A172 (cell line): ENCODE measurements at places on chromosomes 16 and 17.

- DNase-seq = no peak
Observed at GRCh38 chr16:86380030-86380429, 130.3 kb upstream of the FOXF1 start.

DNA sequence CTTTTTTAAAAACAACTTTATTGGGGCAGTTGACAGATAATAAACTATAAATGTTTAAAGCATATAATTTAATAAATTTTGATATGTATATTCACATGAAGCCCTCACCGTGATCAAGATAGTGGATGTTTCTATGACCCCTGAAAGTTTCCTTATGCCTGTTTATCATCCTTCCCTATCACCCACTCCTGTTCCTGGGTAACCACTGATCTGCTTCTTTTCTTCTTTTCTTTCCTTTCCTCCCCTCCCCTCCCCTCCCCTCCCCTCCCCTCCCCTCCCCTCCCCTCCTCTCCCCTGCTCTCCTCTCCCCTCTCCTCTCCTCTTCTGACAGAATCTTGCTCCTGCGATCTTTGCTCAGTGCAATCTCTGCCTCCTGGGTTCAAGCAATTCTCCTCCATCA lies 193.7 kb upstream of the CDH13 start:
- DNase-seq = no peak

- DNase-seq = peak; percentile 60
Observed at GRCh38 chr17:44636562-44636961, 19.7 kb upstream of the MEIOC start.

GRCh38 chr17:4560421-4560820 lies at the start of gene GGT6:
TSS of gene GGT6 (minus strand) at chr17:4560577. CDS start at chr17:4560521, 56 bp downstream.
- no peak for DNase-seq

DNA sequence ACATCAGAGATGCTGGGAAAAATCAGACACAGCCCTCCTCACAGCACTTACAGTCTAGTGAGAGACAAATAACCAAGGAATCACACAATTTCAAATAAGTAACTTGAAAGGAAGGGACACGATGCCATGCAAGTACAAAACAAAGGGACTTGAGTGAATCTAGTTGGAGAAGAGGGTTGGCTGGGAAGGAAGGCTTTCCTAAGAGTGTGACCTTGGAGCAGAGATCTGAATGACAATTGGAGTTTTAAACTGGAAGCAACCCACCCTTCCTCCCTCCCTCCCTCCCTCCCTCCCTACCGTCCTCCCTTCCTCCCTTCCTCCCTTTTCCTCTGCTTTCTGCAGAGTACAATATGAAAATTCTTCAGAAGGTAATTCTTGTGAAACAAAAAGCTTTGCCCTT lies 31.1 kb downstream of the ADAMTS18 start:
- no peak for DNase-seq

DNA sequence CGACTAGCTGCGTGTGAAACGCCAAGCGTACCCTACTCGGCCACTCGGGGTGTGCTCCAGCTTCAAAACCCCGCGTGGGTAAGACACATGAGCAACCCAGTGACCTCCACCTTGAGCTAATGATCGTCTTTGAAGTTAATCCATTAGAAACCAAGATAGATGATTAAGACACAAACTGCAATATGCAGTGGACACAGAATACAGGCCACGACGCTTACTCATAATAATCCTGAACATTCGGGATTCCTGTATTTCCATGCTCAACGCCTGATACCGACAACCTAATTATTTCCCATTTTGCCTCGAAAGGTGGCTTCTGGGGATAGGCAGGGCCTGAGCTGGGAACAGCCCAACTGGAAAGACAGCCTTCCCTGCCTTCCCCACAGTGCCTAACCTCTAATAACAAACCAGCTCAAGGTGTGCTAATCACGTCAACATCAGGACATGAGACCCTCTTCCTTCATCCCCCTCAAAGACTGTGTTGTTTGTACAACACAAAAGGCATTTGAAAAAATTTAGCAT lies 504 bp upstream of the COPRS start:
- DNase-seq = no peak

GRCh38 chr17:2972749-2973148 lies 90.7 kb downstream of the OR1D5 start:
- DNase-seq = no peak

DNA sequence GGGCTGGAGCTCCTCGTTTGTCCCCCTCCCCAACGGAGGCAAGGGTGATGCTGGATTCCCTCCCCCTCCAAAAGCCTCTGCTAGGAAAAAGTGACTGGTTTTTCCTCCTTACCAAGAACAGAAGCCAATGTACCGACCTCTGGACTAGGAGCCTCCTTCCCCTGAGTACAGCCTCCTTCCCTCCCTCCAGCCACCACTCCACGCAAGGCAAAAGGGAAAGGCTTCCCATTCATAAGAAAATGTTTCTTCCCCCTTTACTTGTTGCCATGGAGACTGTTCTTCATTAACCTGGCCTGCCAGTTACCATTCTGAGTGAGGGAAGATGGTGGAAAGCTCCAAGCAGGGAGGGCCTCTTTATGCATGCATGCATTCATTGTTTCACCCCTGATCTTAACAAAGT lies 4.3 kb upstream of the PIMREG start:
- DNase-seq = no peak

- no peak for DNase-seq
Observed at GRCh38 chr16:49674990-49675389, 180.9 kb downstream of the ZNF423 start.

DNA sequence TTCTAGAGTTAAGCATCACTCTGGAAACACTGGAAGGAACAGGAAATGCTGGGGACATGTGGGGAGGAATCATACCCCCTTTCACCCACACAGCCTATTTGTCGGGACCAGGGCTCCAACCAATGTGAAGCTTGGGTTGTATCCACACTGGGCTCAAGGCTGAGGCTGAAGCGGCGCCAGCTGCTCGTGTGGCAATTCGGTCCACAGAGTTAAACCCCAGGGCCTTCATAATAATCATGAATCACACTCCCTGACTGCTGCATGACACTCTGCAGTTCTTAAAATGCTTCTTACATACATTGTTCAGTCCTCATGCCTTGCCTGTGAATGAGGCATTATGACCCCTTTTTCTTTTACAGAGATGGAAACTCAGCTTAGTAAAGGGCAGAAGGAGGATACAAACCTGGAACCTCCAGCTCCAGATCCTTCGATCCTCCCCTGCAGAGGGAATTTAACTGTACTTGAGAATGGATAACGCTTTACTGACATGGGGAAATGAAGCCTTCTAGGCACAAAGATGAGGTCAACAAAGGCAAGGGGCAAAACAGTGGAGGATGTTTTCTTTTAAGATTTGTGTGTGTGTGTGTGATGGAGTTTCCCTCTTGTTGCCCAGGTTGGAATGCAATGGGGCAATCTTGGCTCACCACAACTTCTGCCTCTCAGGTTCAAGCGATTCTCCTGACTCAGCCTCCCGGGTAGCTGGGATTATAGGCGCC lies 72.7 kb downstream of the SOX9 start:
- no peak for DNase-seq

DNA sequence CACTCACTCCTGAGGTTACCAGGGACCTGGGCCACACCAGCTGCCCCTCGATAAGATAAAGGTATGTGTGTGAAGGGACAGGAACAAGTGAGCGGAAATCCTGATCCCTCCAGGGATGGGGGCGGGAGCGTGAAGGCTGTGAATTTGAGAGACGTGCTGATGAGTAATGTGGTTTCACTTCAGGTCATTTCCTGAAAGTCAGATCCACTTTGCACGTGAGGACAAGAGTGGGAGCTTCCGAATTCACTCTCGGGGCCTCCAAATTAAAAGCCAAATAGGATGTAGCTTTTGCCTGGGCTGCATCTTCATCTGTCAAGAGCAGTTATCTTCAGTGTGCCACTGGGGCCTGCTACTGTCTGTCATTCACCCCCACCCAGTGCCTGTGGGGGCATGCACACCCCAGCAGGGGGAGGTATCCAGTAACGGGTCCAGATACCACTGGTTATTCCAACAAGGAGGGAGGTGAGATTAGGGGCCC lies 87.4 kb upstream of the LHX1 start:
- DNase-seq = peak; percentile 89

- DNase-seq = no peak
Observed at GRCh38 chr17:57708410-57708809, 36.7 kb downstream of the CCDC182 start.

DNA sequence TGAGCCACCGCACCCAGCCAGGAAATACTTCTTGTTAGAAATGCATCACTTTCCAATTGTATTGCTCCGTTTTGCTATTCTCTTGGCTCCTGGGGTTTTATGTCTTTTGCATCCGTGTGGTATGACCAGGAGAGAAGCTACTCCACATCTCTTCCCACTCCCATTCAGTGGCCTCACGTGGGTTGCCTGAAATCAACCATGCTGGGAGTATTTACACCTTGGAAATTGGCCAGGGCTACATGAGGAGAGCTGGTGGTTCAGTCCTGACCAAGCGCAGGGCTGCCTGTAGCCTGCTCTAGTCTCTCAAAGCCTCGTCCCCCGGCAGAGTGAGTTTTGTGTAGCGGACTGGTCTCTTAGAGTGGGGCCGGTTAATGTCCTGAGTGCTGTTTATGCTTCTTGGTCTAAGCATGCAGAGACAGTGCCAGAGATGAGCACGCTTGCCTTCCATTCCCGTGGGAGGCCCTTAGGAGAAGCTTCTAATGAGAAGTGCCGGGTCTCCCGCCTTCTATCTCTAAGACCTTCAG lies 3.8 kb downstream of the WFDC1 start:
- DNase-seq = no peak

DNA sequence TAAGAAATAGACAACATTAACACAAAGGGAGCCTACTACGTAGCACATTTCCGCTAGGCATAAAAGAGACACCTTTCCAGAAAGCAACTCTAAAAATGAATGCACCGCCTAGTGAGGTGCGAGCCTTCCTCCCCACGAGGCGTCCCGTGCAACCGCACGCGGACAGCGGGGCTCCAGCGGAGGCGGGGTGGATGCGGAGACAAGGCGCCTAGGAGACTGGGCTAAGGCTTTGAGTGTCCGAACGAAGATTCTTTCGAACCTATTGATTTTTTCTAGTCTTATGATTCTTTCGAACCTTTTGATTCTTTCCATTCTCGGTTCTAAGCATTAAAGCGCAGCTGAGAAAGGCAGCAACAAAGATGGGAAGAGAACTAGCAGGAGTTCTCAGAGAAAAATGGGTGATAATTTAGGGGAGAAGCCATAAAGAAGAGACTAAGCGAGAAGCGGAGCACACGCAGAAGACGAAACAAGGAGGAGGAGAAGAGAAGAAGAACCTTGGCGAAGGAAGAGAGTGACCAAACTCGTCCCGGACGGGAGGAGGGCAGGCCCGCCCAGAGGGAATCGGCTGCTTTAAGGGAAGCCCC lies 394 bp upstream of the CPD start:
- DNase-seq = no peak

DNA sequence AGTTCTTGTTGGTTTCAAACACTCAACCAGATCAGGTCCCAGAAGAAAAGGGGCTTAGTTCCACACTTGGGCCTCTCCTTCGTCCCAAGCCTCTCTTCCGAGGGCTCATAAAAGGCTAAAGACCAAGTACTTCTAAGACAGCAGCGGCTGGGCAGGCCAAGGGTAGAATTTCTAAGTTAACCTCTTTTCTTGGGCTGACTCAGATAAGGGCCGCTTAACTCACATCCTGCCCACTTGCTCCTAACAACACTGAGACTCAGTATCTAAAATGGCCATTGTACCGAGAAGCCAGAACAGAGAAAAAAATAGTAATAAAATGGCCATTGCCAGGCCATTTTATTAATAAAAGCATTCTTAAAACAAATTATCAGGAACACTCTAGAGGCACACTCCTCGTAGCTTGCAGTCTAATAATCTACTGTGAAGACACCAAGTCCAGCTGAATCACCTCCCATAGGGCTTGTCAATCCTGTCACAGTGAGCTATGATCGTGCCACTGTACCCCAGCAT lies 42.1 kb downstream of the RANBP10 start:
- no peak for DNase-seq

GRCh38 chr17:611202-611601 lies 103.4 kb downstream of the VPS53 start:
- no peak for DNase-seq

- peak; percentile 79 for DNase-seq
Observed at GRCh38 chr16:88763502-88764053, 21.4 kb downstream of the PIEZO1 start.

DNA sequence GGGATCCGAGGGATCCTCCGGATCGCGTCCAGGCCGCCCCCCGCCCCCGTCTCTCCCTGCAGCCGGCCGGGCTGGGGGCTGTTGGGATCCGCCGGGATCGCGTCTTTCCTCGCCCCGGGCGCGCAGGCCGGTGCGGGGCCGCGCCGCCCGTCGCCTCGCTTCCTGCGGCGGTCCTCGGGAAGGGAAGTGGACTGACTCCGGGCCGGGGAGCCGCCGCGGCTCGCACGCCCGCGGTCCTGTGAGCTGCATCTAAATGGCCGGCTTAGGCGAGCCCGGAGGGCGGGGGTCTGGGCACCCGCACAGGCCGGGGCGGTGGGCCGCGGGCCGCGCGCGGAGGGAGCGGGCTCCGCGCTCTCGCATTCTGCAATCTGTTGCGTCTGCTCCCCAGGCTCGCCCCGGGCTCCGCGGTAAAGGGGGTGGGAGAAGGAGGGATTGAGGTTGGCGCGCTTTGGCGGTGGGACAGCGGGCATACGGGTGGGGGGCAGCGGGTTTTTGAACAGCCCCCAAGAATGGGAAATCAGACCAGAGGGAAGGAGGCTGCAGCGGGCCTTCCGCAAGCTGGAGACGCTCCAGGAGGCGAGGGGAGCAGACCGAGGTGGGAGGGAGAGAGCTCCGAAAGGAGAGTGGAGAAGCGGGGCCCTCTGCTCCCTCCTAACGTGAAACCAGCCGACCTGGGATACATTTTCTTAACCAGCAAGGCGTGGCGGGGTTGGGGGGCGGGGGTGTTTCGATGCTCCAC lies 2.2 kb downstream of the TMEM132E start:
- DNase-seq = no peak

GRCh38 chr16:87838643-87839541 lies 30.4 kb downstream of the SLC7A5 start:
- no peak for DNase-seq

GRCh38 chr17:58492238-58493121 lies 4.3 kb upstream of the HSF5 start:
- DNase-seq = no peak

- DNase-seq = no peak
Observed at GRCh38 chr17:61411011-61411260, 11.3 kb downstream of the TBX2 start.

DNA sequence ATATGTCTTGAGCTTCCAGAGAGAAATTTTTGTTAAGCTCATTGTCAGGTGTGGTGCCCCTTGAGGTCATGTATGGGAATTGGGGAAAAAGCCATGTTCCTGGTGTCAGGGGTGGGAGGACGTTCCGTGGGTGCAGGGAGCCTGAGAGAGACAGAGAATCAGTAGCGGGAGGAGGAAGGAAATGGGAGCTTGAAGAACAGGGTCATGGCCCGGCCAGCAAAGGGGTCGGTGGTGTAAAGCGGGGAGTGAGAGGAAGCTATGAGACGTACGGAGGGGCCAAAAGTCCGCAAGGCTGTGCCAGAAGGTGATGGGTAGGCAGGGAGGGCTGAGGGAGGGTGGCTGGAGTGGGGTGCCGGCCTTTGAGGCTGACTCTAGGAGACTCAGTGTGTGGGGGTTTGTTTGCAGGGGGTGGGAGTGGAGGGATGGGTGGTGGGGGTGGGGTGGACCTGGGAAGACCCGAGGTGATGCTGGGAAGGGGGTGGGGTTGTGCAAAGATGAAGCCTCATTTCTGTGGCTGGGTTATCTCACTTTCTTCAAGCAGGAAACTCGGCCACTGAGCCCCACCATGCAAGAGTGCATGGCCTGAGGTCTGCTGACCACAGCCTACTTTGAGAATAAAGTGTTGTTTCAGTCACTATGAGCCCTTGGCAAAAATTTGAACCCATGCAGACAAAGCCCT lies 63.6 kb downstream of the PLCG2 start:
- no peak for DNase-seq
